ENCODE measurements at places on chromosomes 3 and 15. TPM values are rescaled to one million over a fixed set of nuclear protein-coding genes. Genes with fewer than 3 reads are reported as not detected.

DNA sequence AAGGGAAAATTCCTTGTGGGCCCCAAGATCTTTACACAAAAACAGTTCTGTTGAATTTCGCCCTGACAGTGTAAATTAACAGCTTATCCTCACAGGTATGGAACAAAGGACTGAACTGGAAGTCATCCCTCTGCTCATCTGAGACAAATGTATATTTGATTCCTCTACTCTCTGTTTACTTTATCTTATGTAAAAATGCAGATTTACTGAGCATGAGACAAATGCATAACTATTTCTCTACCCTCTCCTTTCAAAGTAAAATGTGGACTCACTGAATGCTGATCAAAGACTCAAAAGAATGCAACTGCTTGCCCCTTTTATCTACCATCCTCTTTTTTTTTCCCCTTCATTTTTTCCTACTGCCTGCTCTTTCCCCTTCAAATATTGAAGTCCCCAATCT is 98.6 kb upstream of the CRBN start:
- DNase-seq, result no peak

- no peak for DNase-seq
Measured at GRCh38 chr15:80778621-80778963, 578 bp upstream of the CEMIP start.

The GAP43 gene
- total RNA-seq, result not detected

The EPHA3 gene
- not detected for total RNA-seq

The MOBP gene
- not detected for total RNA-seq

The PPIB gene
- total RNA-seq, result 248 TPM

Measured in OCI-LY7 (cell line).